ENCODE measurements at places on chromosomes 7 and 10.

DNA sequence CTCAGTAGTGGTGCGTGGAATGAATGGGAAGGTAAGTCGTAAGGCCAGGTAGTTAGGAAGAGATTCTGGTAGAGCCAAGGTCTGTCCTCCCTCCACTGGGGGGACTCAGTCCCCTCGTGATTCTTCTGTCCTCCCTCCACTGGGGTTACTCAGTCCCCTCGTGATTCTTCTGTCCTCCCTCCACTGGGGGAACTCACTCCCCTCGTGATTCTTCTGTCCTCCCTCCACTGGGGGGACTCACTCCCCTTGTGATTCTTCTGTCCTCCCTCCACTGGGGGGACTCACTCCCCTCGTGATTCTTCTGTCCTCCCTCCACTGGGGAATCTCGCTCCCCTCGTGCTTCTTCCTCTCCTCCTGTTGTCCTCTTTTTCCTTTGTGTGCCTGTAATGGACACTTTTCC, 125.1 kb downstream of the CELF2 start:
- DNase-seq = no peak

DNA sequence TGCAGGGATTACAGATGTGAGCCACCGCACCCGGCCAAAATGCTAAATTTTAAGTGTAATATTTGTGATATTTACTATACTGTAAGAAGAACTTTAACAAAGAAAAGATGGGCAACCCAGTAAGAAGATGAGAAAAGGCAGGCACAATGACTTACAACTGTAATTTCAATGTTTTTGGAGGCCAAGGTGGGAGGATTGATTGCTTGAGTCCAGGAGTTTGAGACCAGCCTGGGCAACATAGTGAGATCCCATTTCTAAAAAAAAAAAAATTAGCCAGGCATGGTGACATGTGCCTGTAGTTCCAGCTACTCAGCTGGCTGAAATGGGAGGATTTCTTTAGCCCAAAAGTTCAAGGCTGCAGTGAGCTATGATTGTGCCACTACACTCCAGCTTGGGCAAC, 11.7 kb upstream of the GATAD1 start:
- DNase-seq = no peak

GRCh38 chr7:35792873-35793489, 7.9 kb upstream of the SEPTIN7 start:
- no peak for DNase-seq

GRCh38 chr7:137421366-137421765, 77.8 kb upstream of the PTN start:
- no peak for DNase-seq

All from common myeloid progenitor, CD34-positive (primary cell).